ENCODE measurements at places on chromosomes 16 and 17.

DNA sequence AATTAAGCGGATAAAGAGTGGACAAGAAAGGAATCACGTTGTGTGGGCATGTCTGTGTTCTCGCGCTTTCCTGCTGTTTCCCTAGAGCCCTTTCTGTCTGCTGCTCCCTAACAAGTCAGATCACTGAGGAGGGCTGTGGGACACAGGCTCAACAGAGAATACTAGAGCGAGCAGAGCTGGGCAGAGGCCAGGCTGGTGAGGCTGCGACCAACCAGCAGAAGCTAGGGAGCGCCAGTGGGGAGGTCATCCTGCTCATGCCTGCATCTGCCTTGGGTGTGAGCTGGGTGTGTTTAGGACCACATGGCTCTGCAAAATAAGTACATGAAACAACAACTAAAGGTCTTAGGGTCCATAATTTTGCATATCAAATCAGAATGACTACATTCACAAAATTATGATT, 11.5 kb upstream of the FOXJ1 start:
- DNase-seq: no peak

DNA sequence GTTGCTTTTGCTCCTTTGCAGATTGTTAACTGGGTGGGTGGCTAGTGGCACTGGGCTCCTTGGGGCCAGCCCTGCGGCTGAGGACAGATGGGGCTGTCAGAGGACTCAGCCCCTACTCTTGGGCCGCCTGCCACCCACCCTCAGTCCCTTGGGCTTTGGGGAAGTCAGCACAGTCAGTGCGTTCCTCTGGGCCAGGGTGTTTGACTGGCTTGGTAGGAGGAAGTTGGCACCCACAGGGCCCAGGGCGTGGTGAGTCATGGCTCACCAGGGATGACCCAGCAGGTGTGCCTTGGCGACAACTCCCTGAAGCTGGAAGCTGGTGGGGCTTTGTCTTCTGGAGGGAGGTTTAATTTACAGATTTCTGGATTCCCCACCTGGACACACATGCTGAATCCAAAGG, 32.4 kb downstream of the HAPSTR1 start:
- no peak for DNase-seq

- no peak for DNase-seq
Measured at GRCh38 chr17:32731556-32732295, 145.2 kb downstream of the MYO1D start.

DNA sequence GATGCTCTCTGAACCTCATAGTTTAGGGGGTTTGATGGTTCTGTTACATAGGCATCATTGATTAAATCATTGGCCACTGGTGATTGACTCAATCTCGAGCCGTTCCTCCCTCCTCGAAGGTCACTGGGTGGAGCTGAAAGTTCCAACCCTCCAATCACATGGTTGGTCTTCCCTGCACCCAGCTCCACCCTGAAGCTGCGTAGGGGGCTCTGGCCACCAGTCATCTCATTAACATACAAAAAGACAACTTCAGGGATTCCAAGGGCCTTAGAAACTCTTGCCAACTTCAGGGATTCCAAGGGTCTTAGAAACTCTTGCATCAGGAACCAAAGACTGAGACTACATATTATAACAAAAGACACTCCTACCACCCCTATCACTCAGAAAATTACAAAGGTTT, 306.5 kb upstream of the TNRC6C start:
- no peak for DNase-seq

GRCh38 chr16:15059324-15059723, 3.5 kb upstream of the NTAN1 start:
- no peak for DNase-seq

DNA sequence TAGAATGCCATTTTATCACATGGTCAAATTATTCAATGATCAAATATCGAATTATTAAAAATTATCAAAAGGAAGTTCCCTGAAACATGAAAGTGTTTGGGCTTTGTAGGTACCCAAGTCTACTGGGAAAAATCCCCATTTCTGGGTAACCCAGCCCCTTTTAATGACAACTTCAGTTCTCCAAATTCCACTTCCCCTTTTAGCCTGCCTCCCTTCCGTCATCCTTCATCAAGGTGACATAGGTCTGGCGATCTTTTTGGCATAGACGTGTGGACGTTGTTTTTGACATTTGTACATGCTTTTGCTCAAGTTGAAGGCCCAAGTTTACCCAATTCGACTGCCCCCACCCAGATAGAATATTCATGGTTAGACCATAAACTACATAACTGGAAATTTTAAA, 660.9 kb downstream of the MAF start:
- DNase-seq: no peak

- DNase-seq: no peak
Measured at GRCh38 chr17:71757156-71757555, 363.7 kb upstream of the SOX9 start.

DNA sequence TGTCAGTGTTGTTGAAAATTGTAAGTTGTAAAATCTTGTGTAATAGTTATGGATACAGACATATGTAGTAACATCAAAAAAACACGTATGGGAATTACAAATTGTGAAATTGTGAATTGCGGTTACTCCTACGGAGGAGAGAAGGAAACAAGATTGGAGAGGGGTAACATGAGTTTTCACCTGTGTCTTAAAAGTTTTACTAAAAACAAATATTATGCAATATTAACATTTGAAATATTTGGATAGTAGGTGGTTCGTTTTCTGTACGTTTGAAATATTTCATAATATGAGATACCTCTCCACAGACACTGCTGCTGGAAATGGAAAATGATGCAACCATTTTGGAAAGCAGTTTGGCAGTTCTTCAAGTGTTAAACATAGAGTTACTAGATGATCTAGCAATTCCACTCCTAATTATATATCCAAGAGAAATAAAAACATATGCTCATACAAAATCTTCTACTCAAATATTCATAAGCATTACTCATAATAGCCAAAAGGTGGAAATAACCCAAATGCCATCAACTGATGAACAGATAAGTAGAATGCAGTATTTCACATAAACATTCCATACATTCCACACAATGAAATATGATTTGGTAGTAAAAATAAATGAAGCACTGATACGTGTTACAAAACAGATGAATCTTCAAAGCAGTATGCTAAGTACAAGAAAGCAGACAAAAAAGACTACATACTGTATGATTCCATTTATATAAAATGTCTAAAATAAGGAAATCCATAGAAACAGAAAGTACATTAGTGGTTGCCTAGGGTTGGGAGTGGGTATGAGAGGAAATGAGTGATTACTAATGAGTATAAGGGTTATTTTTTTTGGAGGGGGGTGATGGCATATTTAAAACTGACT, 40.7 kb upstream of the ABCA10 start:
- peak; percentile 39 for DNase-seq

- no peak for DNase-seq
Measured at GRCh38 chr17:78137392-78138203, 7.0 kb downstream of the TMC8 start.

GRCh38 chr17:37568350-37569053, 40.7 kb downstream of the SYNRG start:
- DNase-seq: no peak

GRCh38 chr16:6527646-6528045, 805.0 kb upstream of the RBFOX1 start:
- no peak for DNase-seq

DNA sequence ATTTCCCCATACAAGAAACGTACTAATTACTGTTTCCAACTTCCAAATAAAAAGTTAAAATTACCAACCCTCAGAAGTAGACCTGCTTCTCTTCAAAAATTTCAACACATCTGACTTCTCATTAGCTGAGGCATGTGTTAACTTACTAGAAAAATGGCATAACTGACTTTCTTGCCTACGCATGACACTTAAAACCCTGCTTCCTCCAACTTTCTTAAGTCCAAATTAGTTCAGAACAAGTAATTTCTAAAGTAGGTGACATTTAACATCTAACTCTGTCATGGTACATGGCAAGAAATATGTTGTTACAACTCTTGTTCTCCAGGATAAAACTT, 6.7 kb downstream of the USP7 start:
- DNase-seq: no peak

- DNase-seq: no peak
Measured at GRCh38 chr16:24075302-24075701, 180.8 kb upstream of the CACNG3 start.

GRCh38 chr17:57461082-57461481, 204.8 kb downstream of the MSI2 start:
- DNase-seq: no peak

- no peak for DNase-seq
Measured at GRCh38 chr16:77191259-77191969, 424 bp downstream of the MON1B start.

DNA sequence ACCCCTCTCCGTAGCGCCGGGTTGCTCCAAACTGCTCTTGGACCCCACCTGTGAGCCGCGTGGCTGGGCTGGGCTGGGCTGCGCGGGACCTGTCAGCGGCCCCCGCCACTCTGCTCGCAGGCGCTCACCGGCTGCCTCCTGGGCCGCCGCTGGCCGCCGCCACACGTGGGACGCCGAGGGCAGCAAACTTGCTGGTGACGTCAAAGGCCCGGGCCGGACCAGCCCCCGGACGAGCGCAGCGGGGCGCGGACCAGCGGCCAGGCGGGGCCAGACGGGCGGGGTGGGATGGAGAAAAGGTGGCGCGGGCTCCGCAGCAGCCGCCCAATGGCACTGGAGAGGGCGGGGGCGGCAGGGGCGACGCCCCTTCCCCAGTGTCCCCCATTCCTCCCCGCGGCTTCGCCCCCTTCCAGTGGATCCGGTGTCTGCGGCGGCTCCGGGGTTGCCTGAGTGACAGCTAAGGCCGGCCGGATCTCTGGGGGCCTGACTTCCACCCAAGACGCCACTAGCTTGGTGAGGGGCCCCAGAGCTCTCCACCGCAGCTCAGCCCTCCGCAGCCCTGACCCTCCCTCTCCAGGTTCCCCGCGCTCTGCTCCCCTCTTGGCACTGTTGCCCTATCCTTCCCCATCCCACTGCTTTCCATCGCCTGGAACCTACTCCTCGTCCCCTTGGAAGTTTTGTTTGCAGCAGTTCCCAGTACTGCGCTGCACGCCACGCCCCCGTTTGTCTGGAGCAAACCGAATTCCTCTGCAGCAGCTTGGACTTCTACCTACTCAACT, at the start of gene HS3ST3A1:
HS3ST3A1 (minus strand) TSS at position 154 of the 776 bp plus-strand sequence. CDS start 800 bp downstream, outside the sequence.
- no peak for DNase-seq

DNA sequence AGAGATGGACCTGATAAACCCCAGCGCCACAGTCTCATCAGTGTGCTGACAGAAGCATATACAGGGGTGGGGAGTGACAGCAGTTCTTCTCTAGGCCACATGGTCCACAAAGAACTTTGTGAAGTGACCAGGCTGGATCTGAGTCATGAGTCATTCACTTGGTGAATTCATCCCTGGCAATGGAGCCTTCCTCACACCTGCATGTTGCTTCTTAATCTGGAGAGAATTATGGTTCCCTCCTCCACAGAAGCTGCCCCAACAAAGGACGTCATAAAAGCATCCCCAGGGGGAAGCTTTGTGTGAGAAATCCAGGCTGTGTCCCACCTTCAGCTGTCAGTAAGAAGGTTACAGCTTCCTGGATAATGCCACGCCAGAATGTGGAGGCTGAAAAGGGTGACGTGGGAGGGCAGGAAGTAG, 215.6 kb upstream of the MAF start:
- no peak for DNase-seq

GRCh38 chr17:27993161-27993695, 49.2 kb upstream of the NLK start:
- no peak for DNase-seq

- DNase-seq: peak; percentile 35
Measured at GRCh38 chr17:32102646-32103186, 39.6 kb upstream of the RHOT1 start.

DNA sequence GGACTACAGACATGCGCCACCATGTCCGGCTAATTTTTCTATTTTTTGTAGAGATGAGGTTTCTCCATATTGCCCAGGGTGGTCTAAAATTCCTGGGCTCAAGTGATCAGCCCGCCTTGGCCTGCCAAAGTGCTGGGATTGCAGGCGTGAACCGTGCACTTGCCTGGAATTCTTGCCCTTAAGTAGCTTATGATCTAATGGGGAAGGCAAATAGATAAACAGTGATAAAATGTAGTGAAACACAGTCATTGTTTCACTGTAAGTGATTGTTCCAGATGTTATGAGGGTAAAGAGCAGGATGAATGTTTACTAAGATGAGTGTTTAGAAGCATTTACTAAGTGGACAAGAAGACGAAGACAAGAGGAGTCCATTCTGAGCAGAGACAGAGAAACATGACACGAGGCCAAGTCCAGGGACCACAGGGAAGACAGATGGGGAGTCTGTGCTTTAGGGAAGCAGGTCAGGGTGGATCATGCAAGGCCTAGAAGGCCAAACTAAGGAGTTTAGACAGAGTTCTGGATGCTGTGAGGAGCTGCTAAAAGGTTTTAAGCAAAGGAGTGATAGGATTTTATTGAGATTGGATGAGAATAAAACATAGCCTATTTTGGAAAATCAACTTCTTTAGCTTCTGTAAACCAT, 36.9 kb downstream of the YPEL2 start:
- DNase-seq: no peak

DNA sequence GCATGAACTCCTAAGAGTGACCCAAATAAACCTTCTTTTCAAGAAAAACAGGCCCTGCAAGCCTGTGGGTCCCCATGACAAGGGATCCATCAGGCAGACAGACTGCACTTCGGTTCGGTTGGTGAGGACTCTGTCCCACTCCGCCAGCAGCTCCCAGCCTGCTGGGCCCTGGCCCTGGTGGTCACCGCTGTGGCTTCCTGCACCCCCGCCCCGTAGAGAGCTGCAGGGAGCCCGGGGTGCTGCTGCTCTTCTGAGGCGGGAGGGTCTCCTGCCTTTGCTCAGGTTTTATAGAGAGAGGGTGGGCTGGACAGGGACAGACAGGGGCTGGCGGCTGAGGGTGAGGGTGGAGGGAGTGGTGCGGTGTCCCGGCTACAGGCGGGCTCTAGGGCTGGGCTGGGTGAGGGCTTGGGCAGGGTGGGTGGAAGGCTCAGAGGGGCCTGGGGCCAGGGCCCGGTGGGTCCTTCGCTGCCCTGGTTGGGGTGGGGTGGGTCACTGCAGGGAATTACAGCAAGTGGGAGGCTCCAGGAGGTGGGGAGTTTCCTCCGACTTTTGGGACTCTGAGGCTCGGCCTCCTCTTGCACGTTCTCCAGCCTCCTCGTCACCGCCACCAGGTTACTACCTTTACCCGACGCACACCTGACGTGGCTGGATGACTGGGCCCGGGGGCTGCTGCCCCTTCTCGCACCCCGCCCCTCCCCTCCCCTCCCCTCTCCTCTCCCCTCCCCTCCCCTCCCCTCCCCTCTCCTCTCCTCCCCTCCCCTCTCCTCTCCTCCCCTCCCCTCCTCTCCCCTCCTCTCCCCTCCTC, 90.2 kb upstream of the CBX4 start:
- DNase-seq: no peak

GRCh38 chr17:68706356-68706920, 105.3 kb upstream of the FAM20A start:
- DNase-seq: no peak

GRCh38 chr16:3004781-3005284, 7.9 kb upstream of the CLDN9 start:
- no peak for DNase-seq

DNA sequence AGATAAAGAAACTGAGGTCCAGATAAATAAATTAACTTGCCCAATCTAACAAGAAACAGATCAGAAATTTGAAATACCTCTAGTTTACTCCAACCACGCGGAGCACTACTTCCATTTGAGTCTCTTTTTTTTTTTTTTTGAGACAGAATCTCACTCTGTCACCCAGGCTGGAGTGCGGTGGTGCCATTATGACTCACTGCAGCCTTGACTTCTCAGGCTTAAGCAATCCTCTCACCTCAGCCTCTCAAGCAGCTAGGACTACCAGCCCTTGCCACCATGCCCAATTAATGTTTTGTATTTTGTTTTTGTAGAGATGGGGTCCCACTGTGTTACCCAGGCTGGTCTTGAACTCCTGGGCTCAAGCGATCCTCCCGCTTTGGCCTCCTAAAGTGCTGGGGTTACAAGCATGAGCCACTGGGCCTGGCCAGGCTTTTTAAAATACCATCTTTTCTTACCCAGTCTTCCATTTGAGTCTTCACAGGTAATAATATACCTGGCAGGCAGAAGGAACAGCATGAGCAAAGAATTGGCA, 3.3 kb upstream of the NACA2 start:
- DNase-seq: no peak

Measured in GM04504 (cell line).